Activated CD4-positive, alpha-beta T cell treated with anti-CD3 and anti-CD28 coated beads, Interleukin-2, amount 50 U/mL, for 4 hours (primary cell): ENCODE measurements at places on chromosomes 2 and 18.

- DNase-seq, result no peak
These were observed 135.9 kb downstream of the RHBDD1 start for GRCh38 chr2:226971770-226972169.

DNA sequence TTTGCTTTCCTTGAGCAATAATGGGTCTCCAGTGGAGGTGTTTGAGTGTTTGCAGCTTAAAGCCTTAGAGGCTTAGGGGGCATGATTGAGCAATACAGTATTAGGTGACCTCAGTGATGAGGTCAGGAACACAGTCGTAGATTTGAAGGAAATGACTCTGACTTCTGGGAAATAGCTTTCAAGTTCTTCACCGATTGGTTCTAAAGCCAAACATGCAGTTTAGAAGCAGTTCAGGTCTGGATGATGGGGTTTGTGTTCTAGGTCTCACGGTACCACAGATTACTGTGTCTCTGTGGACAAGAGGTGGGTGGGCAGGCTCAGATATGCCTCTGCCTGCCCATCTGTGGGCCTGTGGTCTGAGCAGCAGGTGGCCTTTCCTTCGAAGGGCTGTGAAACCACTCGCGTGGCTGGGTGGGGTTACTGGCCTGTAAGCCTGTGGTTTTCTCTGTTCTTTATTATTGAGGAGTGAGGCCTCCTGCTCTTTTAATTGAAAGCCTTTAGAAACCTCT lies 7.8 kb downstream of the MTHFD2 start:
- no peak for DNase-seq

- no peak for DNase-seq
These were observed 155.3 kb downstream of the PRKCE start for GRCh38 chr2:45806563-45807358.

DNA sequence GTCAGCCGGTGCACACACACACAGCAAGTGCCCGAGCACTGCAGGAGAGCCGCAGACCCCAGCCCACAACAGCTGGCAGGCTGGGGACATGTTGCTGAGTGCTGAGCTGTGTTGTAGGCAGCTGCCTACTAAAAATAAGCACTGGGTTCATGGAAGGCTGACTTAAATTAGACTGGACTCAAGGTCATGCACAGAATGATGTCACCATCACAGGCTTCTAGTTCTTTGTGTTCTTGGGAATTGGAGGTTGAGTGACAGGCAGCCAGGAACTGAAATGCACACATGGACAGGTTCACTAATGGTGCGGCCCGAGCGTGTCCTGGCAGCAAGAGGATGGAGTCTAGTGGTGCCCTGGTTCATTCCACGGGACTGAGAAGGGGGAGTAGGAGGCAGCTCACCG lies 71.3 kb downstream of the VWA3B start:
- DNase-seq, result no peak

DNA sequence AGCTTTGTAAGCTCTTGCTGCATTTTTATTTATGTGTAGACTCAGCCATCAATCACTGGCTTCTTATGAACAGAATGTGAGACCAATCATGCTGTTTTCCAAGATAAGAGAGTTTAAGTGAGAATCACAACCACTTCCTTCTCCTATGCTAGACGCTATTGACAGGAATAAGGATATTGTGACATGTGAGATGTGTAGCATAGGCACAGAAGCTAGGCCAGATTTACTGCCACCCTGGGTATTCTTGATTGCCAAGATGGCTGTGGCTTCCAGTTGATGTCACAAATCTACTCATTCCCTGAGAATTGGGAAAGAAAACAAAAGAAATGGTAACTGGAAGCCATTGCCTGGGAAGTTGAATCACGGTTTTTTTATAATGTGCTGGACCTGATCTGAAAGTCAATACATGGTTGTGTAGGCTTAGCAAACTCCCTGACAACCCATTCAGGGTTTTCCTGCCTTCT lies 49.9 kb downstream of the RAB27B start:
- no peak for DNase-seq

DNA sequence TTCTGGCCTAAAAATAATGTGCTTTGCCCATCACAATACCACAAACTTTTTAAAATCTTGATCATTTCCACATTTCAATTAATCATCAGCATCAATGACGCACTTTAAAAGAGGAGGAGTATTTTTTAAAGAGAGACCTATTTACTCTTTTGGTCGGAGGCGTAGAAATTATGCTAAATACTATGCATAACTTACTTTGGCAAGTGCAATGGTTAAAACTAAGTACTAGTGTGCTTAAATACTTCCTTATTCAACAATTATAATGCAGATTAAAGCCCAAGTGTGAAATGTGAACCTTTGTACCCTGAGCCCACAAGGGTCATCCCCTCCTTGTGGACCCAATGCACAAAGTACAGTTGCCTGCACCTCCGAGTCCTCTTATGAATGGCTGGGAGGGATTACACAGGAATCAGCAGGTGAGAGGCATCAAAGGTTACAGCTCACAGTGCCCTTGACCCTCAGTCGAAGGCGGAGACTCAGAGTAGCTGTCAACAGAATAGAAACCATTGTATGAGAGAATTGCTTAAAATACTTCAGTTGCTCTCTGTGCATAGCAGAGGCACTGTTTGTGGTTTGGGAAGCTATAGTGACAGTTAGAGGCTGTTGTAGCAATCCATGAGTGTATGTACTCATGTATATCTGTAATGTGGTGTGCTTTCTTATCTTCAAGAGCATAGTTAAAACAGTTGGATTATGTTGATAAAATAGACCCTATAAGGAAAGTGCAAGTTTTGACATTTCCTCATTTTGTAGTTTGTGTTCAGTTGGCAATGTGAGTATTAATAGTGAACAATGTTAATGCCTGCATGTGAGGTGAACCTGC lies 151.7 kb upstream of the ITGA4 start:
- DNase-seq, result no peak

- DNase-seq, result no peak
These were observed 81.9 kb downstream of the IRS1 start for GRCh38 chr2:226717719-226718118.

DNA sequence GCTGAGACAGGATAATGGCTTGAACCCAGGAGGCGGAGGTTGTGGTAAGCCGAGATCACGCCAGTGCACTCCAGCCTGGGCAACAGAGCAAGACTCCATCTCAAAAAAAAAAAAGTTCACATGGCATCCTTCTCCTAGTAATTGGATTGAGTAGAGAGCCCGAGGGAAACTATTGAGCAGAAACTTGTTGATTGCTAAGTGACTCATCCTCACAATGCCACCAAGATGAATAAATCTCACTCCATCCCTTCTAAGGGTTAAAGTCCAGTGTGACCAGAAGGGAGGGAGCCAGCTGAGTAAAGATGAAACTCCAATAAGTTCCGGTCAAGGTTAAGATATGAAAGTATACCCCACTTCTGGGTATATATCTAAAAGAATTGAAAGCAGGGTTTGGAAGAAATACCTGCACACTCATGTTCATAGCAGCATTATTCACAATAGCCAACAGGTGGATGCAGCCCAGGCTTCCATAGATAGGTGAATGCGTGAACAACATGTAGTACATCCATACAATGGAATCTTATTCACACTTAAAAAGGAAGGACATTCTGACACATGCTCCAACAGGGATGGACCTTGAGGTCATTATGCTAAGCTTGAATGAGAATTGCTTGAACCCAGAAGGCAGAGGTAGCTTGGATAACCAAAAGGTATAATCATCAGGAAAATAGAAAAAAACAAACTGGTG lies 13.0 kb upstream of the FHL2 start:
- no peak for DNase-seq

- DNase-seq, result no peak
These were observed 265.5 kb upstream of the PARD3B start for GRCh38 chr2:204279819-204280218.

DNA sequence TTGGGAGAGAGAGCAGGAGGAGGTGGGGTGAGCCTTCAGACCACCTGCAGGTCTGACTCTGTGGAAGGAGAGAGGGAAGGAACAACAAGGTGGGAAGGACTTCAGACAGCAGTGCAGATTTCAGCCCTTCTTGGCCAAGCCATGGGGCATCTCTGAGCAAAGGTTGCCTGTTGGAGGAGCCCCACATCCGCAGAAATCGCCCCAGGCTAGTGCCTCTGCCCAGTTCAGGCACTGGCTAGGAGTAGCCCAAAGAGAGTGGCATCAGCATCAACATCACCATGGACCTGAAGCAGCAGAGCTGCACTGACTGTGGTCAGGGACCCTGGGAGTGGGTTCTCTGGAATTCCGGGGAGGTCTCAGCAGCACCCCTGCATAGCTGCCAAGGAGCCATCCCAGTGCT lies 10.2 kb downstream of the GPR55 start:
- DNase-seq, result no peak

DNA sequence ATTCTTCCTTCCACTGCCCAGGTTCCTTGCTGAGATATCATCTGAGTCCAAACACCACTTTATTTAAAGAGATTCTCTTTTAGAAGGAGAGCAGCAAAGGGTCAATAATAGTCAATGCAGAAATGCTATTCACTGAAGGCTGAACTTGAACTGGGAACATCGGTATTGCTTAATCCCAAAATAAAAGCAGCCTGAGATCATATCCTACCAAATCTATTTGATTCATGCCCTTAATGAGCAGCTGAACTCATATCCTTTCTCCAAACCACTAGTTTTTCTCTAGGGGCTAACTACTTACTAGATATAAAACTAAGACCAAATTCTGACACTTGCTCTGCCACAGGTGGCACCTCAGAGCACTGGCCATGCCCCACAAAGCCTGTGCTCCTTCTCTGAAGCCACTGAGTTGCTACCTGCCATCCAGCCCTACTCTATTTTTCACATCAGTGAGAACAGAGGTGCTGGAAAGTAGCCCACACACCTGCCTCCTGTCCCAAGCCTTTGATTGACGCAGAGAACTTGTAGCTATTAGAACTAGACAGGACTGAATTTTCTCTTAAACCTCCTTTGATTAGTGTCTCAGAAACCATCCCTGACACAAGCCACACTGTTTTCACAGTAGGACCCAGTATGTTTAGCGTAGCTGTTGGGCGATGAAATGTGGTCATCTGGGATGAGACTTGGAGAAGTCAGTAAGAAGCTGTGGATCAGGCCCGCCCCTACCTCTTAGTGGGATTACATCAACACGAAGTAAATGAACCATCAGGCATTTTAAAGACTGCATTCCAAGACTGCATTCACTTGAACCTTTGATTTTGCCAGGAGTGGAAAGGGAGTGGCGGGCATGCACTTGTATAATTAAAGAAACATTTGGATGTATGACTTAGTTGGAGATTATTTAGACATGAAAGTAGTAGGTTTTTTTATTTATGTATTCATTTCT lies 124.3 kb downstream of the RBMS1 start:
- DNase-seq, result no peak

DNA sequence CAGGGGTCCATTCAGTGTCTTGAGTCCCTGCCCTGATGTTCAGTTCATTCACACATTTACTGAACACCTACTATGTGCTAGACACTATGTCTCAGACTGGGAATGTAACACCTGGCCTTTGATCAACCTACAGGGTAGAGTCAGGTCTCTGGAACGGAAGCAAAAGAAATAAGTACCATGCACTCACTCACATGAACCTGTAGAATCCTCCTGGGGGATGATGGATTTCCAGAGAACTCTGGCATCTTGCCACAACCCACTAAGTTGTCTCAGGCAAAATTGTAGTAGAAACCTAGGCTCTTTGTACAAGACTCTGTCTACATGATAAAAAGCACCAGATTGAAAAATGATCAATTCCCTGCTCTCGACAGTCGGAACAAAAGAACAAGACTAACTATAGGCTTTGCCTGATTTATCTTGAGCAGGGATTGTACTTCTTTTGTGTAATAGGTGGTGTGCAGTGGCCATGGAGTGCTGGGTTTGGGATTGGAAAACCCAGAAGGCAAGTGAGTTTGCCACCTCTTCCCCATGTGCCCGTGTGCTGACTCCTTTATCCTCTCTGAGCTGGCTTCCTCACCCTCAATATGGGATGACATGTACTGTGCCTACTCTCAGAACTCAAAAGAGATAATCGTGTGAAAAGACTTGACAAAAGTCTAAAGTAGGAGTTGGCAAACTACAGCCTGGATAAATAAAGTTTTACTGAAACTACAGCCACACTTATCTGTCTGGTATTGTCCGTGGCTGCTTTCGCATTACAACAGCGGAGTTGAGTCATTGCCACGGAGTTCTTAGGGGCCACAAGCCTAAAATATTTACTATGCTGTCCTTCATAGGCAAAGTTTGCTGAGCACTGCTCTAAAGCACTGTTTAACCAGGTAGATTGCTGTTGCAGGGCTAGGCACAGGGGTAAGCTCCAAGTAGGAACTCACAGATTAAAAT lies 4.4 kb downstream of the CAPN14 start:
- no peak for DNase-seq

GRCh38 chr2:239264492-239264837 lies 136.4 kb downstream of the HDAC4 start:
- no peak for DNase-seq

GRCh38 chr2:156505696-156506095 lies 69.5 kb downstream of the GPD2 start:
- no peak for DNase-seq

GRCh38 chr18:2610549-2610948 lies 39.2 kb downstream of the NDC80 start:
- DNase-seq, result no peak

GRCh38 chr2:138620431-138620830 lies 118.9 kb downstream of the SPOPL start:
- no peak for DNase-seq

DNA sequence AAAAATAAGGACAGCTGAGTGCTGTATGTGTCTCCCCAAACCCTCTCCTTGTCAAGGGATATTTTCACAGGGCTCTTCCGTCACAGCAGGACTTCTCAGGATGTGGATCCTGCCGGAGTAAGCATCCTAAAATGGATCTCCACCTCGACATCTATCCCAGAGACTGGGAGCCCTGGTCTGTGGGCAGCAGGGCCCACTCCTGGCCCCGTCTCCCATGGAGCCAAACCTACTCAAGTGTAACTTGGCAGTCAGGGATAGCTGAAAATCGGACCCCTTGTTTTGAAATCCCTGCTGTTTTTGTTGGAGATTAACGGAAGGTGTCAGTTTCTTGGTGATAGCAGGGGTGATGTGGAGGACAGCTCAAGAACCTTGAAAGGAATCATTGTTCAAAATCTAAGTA lies 109.0 kb upstream of the TWIST2 start:
- DNase-seq, result no peak

DNA sequence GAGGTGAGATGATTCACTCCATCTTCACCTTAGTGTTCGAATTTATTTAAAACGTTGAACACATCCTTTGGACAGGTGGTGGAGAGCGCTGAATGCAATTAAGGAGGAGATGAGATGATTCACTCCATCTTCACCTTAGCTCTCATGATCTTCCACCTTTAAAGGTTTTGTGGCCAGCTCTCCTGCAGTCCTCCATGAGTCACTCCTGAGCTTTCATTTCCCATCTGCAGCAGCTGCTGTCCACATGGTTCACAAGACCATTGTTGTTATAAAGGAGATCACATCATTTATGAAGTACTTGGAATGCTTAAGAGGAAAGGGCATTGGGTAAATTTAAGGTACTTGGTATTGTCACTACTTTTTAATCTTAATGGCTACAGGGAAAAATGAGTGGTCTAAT lies 298.5 kb downstream of the PAX3 start:
- DNase-seq, result no peak
